WTC11 (cell line): ENCODE measurements at places on chromosomes 1 and 21.

- no peak for DNase-seq
Observed at GRCh38 chr1:221827307-221827642, 85.4 kb upstream of the DUSP10 start.

DNA sequence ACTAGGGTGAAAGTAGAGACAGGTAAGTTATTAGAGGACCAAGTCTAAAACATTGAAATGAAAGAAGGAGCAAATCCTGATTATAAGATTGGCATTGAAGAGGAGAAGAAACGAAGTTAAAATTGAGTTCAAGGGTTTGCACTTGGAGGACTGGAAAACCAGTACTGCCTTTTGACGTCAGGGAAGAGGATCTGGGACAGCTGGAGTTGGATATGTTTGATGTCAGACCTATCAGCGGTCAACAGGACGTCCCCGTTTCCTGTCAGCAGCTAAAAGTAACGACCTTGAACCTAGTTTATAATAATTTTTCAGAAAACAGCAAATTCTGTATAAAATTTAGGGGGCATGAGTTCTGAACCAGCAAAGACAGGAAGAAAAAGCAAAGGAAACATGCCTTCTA, 1.2 kb upstream of the NID1 start:
- DNase-seq, result no peak

GRCh38 chr1:205111354-205111753, 10.4 kb downstream of the RBBP5 start:
- DNase-seq, result no peak

DNA sequence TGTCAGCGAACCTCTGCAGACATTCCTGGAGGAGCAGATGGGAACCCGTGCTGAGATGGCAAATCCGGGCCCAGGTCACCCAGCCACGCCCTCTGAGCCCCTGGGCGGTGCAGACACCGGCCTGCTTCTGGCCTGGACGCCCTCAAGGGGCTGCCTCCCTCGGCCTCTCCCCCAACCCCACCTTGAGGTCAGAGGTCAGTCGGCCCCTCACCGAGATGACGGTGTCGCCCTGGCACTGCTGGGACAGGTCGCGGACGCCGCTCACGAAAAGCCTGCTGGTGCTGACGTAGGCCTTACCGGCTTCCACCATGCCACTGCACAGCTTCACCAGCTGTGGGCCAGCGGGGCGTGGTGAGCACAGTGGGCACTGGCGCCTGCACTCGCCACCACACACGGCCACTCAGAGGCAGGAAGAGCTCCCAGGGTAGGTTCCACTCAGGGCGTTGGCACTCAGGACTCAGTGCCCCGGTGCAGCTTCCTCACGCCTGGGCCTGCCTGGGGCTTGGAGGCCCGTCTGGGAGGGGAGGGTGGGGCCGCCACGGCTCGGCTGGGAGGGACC, 4.7 kb downstream of the ACAP3 start:
- DNase-seq, result no peak

DNA sequence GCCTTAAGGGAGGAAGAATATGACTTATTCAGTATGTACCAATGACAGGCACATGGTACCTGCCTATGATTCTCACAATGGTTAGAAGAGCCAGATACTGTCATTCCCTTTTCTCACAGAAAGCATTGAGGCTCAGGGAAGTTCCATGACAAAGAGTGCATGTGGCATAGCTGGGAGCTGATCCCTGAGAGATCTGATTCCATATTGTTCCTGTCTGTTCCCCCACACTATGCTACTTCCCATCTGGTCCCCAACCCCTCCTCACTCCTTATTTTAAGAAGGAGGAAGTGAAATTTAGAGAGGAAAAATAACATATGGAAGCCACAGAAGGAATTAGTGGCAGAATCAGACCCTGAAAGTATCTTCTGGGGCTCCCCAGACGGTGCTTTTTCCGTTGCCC, 500.0 kb downstream of the PLPP3 start:
- no peak for DNase-seq

GRCh38 chr21:45860493-45861155, 120.9 kb upstream of the COL6A1 start:
- no peak for DNase-seq

GRCh38 chr1:244919320-244920282, 55.3 kb upstream of the HNRNPU start:
- DNase-seq, result no peak

DNA sequence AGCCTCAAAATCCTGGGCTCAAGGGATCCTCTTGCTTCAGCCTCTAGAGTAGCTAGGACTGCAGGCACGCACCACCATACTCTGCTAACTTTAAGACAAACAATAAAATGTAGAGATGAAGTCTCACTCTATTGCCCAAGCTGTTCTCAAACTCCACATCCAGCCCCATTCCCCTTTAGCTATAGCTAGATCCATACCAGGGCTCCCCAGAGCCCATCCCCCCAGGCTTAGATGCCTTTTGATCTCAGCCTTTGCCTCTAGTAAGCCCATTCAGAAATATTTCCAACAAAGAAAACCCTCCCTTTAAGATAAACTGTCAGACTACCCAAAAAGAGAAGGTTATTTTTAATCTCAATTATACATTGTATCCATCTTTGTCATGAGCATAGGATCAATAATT, 325.4 kb downstream of the CHRM3 start:
- DNase-seq, result peak; percentile 18

DNA sequence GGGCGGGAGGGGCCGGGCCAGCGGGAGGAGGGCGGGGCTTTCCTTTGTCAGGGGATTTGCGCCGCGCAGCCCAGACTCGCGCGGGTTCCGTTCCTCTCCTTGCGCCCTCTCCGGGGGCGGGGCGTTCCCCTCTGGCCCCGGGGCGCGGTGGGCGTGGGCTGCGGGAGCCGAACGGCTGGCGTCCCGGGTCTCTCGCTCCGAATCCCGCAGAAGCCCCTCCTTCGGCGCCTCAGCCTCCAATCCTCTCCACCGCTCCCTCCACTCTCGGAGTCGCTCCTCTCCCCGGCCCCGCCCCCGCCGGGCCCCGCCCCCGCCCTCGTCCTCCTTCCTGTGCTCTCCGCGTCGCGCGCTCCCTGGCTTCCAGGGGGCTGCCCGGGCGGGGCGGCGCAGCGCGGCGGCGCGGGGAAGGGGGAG, 82.8 kb upstream of the BMP8A start:
- DNase-seq, result peak; percentile 93

DNA sequence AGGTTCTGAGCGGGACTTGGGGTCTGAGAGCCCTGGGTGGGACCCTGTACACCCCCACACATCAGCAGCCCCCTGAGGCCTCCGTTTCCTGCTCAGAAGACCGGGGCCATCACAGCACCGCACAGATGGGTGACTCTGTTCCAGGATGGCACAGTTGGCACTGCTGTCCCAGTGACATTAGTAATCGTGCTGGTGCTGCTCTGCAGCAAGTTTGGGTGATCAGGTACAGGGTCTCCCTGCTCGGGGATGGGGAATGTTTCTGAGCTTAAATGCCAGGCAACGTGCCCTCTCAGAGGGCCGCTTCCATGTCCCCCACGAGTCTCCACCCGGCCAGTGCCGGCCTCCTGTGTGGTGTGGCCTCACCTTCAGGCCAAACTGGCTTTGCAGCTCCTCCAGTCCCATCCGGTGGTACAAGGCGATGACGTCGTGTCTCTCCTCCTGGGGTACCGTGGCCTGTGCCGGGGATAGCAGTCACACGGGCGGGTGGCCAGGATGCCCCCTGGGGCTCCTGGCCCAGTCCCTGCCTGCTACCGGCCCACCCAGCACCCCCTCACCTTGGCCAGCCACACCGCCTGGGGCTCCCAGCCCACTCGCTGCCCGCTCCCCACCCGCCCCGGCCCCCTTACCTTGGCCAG, 17.1 kb downstream of the PRXL2B start:
- peak; percentile 10 for DNase-seq
